ENCODE measurements at places on chromosomes 16 and 17.

GRCh38 chr16:69928856-69929400, 22.2 kb upstream of the CLEC18A start:
- DNase-seq, result no peak

DNA sequence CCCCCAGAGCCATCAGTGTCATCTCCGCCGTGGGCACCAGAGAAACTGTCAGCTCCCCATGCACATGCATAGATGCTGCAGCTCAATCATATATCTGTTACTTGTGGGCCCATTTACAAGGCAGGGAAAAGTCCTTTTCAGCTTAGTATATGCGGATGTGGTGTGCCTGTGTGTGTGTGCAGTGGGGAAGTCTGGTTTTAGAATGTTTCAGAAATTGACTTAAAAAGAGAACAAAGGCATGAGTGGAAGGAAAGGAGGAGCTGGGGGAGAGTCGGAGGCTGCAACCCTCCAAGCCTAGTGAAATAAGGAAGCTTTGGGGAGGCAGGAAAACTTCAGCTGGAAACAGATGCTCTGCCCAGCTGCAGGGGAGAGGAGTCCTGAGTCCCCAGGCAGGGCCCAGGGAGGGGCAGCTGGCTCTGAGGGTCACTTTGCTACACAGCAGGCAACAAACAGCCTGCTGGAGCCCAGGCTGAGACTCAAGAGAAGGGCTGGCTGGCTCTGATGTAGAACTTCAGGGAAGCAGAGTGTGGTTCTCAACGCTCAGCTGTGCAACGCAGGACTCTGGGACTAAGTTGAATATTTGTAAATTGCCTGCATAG, 11.1 kb upstream of the CD300LD start:
- DNase-seq, result no peak

DNA sequence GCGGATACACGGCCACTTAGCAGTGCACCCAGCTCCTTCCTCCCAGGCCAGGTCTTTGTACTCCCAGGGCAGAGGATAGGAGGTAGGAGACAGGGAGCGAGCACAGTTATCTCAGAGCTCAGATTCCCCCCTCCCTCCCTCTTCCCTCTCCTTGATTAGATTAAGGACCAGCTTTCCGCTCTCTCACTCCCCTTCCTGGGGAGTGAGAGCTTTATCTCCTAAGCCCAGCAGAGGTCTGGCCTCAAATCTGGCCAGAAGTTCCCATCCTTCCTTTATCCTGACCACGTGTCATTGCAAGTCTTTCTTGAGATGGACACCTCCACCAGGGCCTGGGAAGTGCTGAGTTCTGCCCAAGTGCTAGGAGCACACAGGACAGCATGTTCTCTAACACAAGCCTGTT, 5.1 kb downstream of the ARL4D start:
- no peak for DNase-seq

- no peak for DNase-seq
Observed at GRCh38 chr16:72596373-72596772, 424.4 kb upstream of the PMFBP1 start.

DNA sequence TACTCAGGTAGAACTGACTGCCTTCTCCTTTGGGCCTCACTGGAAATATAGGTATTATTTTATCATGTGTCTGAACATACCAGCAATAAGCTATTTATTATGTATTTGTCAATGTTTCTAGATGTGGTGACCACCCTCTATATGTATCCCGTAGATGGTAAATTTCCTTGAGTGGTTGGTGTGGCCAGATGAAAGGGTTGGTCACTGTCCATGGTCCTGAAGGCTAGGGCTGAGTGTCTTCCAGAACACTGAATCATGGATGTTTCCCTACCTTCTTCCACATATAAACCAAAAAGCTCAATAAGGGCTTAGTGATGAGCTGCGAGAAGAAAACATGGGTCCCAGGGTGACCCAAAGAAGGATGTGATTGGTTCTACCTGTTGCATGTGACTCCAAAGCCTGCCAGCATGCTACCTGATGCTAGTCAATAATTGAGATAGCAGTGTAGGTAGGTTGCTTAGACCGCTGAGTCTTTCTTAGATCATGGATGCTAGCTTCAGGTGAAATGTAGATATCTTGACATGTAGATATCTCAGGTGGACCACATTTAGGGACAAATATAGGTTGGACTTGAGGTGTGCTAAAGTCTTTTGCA, 150.3 kb downstream of the ASIC2 start:
- no peak for DNase-seq

DNA sequence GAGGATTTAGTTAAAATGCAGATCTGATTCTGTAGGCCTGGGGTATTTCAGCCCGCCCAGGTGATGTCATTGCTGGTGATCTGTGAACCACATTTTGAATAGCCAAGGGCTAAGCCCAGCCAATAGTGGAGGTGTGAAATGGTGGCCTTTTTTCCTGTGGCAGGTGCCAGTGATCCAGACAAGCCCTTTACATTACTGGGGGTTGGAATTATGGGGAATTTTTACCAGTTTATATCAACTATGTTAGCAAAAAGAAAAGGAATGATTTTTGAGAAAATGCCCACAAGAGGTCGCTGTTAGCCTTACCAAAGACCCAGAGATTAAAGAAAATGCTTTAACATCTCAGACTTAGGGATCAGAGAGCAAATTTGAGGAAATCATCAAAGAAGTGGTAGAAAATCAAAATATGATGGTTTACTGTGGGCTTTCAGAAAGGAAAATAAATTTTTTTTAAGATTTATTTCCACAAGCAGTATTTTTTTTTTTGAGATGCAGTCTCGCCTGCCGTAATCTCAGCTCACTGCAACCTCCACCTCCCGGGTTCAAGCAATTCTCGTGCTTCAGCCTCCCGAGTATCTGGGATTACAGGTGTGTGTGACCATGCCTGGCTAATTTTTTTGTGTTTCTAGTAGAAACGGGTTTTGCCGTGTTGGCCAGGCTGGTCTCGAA, 3.9 kb downstream of the VPS35L start:
- DNase-seq, result no peak

GRCh38 chr17:72984145-72984925, 108.2 kb downstream of the SLC39A11 start:
- no peak for DNase-seq

DNA sequence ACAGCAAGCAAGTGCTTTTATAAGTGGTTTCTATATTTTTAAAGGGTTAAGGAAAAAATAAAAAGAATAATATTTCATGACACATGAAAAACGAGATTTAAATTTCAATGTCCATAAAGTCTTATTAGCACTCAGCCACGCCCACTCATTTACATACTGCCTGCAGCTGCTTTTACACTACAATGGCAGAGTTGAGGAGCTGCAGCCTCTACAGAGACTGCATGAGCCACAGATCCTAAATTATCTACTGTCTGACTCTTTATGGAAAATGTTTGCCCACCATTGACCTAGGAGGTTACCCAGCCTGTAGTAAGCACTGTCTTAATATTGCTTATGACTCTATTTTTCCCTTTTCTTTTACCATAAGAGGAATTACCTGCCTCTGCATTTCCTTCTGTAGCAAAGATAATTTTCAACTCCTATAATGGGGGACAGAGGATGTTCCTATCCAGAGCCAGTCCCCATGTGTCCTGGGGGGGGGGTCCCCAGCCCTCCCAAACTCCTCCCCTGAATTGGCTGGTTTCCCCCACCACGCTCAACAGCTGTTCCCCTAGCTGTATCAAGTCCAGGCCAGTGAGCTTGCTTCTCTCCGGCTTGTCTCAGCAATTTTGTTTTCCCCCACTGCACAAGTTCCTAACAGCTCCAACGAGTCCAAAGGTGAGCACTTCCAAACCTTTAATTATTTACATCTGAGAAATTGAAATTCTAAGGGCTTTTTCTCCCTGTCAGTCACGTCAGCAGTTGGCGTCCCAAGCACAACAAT, 139.4 kb upstream of the ERCC4 start:
- DNase-seq, result no peak

- DNase-seq, result peak; percentile 7
Observed at GRCh38 chr16:75011634-75012307, 12.9 kb downstream of the ZNRF1 start.

DNA sequence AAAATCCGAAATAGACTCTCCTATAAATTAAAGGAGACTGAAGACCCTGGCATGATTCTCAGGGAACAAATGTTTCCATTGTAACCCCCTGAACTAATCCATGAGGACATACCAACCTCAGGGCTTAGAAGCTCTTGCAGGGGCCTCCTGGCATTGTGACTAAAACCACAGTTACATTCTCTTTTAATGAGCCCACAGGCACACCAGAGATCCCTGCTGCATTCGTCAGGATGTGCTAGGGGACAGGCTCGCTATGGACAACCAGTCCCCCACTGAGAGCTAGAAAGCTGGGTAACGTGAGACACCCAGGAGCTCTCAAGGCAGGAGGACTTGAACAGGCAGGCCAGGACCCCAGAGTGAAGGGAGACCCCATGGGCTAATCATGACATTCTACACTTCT, 140.6 kb upstream of the TNRC6C start:
- no peak for DNase-seq

- no peak for DNase-seq
Observed at GRCh38 chr17:53722407-53722806, 100.3 kb upstream of the KIF2B start.
